ENCODE measurements at places on chromosomes 2 and 18.

GRCh38 chr18:57920036-57920435, 116.9 kb upstream of the ATP8B1 start:
- DNase-seq, result no peak

DNA sequence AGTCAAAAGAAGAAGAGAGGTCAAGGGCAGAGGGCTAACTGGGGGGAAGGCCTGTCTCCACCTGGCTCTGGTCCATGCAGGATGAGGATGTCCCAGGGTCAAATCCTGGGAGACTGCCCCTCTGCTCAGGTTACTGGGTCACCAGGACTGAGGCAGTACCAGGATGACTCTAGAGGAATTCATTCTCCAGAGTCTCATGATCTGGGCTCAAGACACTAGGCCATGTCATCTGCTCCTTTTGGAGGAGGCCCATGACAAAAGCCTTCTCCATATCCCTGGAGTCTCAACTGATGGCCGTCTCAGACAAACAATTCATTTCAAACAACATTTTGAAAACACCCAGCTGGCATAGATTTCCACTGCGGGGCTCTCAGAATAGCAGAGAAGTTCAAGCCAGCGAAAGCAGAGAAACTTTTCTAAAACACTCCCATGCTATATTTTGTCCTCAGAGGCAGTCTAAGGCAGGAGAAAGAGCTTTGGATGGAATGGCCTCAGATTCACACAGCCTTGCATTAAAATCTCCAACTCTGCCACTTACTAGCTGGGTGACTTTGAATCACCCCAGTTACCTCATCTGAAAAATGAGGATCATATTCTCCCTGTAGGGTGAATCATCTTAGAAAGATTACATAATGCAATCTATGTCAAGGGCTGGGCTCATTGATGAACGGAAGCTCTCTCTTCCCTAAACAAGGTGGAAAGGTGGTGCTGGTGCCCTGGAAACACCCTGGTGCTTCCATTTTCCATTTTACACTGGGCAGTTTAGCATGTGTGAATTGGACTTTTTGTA, 48.8 kb upstream of the LCLAT1 start:
- no peak for DNase-seq

- no peak for DNase-seq
Observed at GRCh38 chr2:176581557-176582165, 312.4 kb downstream of the MTX2 start.

- peak; percentile 36 for DNase-seq
Observed at GRCh38 chr2:162261032-162261945, 18.0 kb upstream of the FAP start.

- no peak for DNase-seq
Observed at GRCh38 chr2:150376553-150377335, 110.7 kb downstream of the RND3 start.
